ENCODE measurements at places on chromosomes 12 and 14.
A peak's percentile ranks its signal among the peaks of the same experiment; 100 is the strongest.

GRCh38 chr14:92638266-92638665 is 110.2 kb downstream of the LGMN start:
- peaks cover 9% of the 10 kb centered on the region for H3K27me3 ChIP-seq
- no peak overlapping the region for H3K27ac ChIP-seq
- no peak overlapping the region for H3K4me3 ChIP-seq
- H3K4me1 ChIP-seq, result peaks cover 7% of the 10 kb centered on the region
- DNase-seq, result no peak

GRCh38 chr14:65650826-65651225 is 238.3 kb downstream of the FUT8 start:
- no peak overlapping the region for H3K27ac ChIP-seq
- DNase-seq, result no peak
- H3K36me3 ChIP-seq, result peaks cover 30% of the 10 kb centered on the region
- no peaks in the 10 kb centered on the region for H3K27me3 ChIP-seq
- no peak overlapping the region for H3K4me3 ChIP-seq

DNA sequence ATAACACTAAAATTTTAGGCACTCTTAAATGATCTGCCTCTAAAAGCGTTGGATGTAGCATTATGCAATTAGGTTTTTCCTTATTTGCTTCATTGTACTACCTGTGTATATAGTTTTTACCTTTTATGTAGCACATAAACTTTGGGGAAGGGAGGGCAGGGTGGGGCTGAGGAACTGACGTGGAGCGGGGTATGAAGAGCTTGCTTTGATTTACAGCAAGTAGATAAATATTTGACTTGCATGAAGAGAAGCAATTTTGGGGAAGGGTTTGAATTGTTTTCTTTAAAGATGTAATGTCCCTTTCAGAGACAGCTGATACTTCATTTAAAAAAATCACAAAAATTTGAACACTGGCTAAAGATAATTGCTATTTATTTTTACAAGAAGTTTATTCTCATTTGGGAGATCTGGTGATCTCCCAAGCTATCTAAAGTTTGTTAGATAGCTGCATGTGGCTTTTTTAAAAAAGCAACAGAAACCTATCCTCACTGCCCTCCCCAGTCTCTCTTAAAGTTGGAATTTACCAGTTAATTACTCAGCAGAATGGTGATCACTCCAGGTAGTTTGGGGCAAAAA is 4.1 kb downstream of the CDKN1B start:
- H3K36me3 ChIP-seq, result peaks cover 66% of the 10 kb centered on the region
- DNase-seq, result peak; percentile 55
- H3K27ac ChIP-seq, result peak overlapping the region; percentile 97
- peaks cover 21% of the 10 kb centered on the region for H3K27me3 ChIP-seq
- peaks cover 7% of the 10 kb centered on the region for H3K4me1 ChIP-seq

- H3K27me3 ChIP-seq, result no peaks in the 10 kb centered on the region
- H3K27ac ChIP-seq, result no peak overlapping the region
- no peaks in the 10 kb centered on the region for H3K36me3 ChIP-seq
Measured at GRCh38 chr12:62006076-62006732, 254.0 kb upstream of the USP15 start.

GRCh38 chr12:5076761-5077160 is 33.1 kb downstream of the KCNA5 start:
- no peak overlapping the region for H3K27ac ChIP-seq
- H3K36me3 ChIP-seq, result no peaks in the 10 kb centered on the region
- no peaks in the 10 kb centered on the region for H3K4me1 ChIP-seq
- no peak for DNase-seq

GRCh38 chr14:94355191-94355794 is 32.2 kb upstream of the SERPINA6 start:
- no peaks in the 10 kb centered on the region for H3K4me1 ChIP-seq
- H3K36me3 ChIP-seq, result no peaks in the 10 kb centered on the region
- peaks cover 17% of the 10 kb centered on the region for H3K27me3 ChIP-seq
- H3K4me3 ChIP-seq, result no peak overlapping the region
- H3K27ac ChIP-seq, result no peak overlapping the region
- no peak for DNase-seq

GRCh38 chr12:104275689-104276088 is 27.9 kb upstream of the EID3 start:
- peaks cover 9% of the 10 kb centered on the region for H3K4me1 ChIP-seq
- no peak overlapping the region for H3K4me3 ChIP-seq
- H3K36me3 ChIP-seq, result no peaks in the 10 kb centered on the region
- no peaks in the 10 kb centered on the region for H3K27me3 ChIP-seq

GRCh38 chr12:8991371-8992345 is 2.3 kb downstream of the KLRG1 start:
- peak overlapping the region; percentile 78 for H3K27ac ChIP-seq
- H3K4me3 ChIP-seq, result peak overlapping the region; percentile 45
- peaks cover 72% of the 10 kb centered on the region for H3K4me1 ChIP-seq
- DNase-seq, result no peak

Data from activated naive CD4-positive, alpha-beta T cell treated with anti-CD3 and anti-CD28 coated beads, Interleukin-2, amount 10 ng/mL, durations not matched to agents 7 days and 5 days (primary cell).